ENCODE measurements at places on chromosomes 3 and 15.

GRCh38 chr3:194084284-194084683, 51.7 kb upstream of the HES1 start:
- no peak for DNase-seq

DNA sequence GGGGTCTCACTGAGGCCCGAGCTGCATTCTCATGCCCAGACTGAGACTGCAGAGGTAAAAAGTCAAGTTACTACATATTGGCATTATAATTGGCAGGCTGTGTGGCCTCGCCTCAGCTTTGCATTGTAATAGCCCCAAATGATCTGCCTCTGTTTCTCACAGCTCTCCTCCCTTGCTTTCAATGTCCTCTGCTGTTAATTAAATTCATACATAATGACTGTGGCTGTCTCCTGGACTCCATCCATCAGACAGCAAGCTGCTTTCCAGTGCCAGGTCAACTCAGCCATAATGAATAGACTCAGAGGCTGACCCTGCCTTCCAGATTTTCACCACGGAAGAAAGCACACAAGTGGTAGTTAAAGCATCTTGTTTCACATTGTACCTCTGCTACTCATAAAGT, 7.6 kb upstream of the RTP4 start:
- no peak for DNase-seq

DNA sequence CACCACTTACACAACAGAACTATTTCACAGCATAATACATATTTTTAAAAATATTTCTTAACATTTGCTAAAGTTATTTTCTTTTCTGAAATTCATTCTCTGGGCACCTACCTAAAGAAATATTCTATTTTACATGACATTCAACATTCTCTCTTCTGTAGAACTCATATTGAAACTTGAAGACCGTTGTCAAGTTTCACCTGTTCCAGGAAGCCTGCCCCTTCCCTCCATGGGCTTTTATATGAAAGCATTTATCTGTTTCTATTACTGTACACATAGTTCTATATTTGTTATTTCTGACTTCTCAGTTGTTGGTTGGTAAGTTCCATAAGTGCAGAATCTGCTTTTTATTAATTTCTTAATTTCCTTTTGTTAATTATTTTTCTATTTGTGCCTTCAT, 204.3 kb upstream of the ALCAM start:
- DNase-seq, result no peak

GRCh38 chr15:43106486-43106829, 620 bp upstream of the UBR1 start:
- DNase-seq, result no peak

DNA sequence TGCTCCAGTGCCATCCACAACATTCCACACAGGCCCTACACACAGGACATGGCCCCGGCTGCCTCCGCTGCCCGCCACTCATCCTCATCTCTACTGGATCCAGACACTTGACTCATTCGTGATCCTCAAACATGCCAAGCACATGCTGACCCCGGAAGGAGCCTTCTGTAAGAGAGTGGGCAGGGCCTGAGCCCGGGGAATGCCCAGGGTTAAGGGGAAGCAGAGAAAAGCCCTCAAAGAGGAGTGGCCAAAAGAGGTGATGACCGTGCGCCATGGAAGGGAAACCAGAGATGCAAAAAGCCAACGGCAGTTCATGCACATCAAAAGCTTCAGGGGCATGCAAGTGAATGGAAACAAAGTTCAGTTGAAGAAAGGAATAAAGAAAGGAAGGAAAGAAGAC, 46.1 kb downstream of the RFTN1 start:
- DNase-seq, result no peak

DNA sequence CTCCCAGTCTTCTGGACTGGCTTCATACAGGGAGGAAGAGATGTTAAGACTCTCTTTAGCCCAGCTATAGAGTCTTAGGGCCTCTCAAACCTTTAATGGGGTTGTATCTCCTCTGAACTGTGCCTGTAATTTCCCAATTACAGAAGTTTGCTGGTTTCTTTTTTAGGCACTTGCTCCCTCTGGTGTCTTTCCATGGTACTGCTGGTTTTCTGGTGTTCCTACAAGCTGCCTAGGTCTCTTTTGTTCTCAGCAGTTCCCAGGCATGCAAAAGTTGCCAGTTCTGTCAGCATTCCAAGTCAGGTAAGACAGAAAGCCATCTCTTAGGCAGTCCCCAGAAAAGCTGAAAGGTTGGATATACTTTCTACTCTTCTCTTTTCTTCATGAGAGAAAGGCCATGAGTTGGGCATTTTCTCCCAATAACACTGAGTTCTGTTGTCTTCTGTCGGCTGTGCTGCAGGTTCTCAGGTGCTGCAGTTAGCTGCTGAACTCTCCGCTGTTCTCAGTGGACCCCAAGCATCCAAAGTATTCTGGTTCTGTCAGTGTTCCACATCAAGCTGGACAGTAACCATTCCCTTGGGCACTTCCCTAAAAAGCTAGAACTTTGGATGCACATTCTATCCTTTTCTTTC, 54.4 kb upstream of the EHHADH start:
- no peak for DNase-seq
